ENCODE measurements at places on chromosomes 11 and 22.

DNA sequence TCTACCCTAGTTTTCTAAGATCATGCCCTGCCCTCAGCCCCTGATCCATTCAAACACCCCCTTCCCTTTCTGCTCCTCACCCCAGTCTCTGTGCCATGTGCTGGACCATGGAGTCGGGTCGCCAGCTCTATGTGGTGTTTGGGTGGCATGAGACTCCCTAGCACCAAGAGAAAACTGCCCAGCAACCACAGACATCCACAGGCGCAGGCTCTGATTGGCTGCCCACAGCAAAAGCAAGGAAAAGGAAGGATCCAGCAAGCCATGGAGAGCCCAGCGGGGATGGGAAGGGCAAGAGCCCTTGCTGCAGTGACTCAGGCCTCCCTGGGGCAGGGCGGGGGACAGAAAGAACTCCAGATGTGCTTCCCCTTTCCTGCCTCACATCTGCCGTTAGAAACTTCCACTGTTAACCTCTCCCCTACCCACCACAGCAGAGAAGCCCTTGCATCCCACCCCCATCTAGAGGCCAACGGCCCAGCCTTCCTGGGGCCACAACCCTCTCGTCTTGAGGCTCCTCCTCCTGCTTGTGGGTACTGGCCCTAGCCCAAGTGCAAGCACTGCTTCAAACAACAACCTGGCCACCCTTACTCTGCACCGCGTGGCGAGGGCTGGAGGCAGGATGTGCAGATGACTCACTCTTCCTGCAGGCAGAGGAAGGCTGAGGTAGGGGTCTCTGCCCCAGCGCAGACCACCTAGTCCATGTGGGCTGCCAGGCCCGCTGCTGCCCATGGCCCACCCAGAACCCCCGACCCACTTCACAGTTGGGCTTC lies 9.7 kb upstream of the AHNAK start:
- DNase-seq, result peak; percentile 62

DNA sequence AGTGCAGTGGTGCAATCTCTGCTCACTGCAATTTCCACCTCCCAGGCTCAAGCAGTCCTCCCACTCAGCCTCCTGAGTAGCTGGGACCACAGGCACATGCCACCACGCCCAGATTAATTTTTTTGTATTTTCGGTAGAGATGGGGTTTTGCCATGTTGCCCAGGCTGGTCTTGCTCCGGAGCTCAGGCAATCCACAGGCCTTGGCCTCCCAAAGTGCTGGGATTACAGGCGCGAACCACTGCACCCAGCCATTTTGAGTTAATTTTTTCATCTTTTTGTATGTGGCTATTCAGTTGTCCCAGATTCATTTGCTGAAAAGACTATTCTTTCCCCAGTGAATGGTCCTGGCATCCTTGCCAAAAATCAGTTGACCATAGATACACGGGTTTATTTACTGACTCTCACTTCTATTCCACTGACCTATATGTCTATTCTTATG lies 63.6 kb downstream of the MAPK1 start:
- no peak for DNase-seq

DNA sequence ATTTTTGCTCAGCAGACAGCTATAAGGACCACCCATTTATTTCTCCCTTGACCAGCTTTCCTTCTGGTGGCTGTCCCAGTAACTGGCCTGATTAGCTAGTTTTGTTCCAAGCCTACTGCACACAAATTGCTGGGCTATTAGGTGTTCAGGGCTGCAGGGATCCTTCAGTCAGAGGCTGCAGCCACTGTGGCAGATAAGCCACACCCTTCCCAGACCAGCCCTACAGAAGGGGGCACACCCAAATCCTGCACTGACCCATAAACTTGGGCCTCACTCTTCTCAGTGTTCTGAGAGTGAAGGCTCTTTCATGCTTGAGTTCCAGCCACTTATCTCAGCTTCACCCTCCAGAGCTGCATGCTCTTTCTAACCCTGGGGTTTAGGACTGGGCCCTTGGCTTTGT lies 200.0 kb downstream of the AASDHPPT start:
- no peak for DNase-seq

- DNase-seq, result no peak
These were observed 64.2 kb downstream of the MED15 start for GRCh38 chr22:20571531-20572007.

- no peak for DNase-seq
These were observed 31.4 kb upstream of the VPREB1 start for GRCh38 chr22:22213231-22213630.

GRCh38 chr22:36360871-36361383 lies 26.8 kb downstream of the MYH9 start:
- DNase-seq, result no peak

GRCh38 chr11:57474017-57474802 lies 13.9 kb downstream of the RTN4RL2 start:
- DNase-seq, result no peak

- no peak for DNase-seq
These were observed 39.4 kb upstream of the TSPAN18 start for GRCh38 chr11:44687388-44687787.

- no peak for DNase-seq
These were observed 22.8 kb downstream of the TEAD1 start for GRCh38 chr11:12696911-12697581.

GRCh38 chr22:39448205-39449054 lies 8.4 kb upstream of the MGAT3 start:
- DNase-seq, result no peak

- DNase-seq, result no peak
These were observed 48.4 kb downstream of the INSC start for GRCh38 chr11:15163136-15163535.

GRCh38 chr11:86559311-86559945 lies 113.0 kb downstream of the ME3 start:
- DNase-seq, result no peak

- DNase-seq, result no peak
These were observed at the start of gene RCOR2 for GRCh38 chr11:63916837-63917691. RCOR2 (minus strand) TSS chr11:63917164; CDS start chr11:63916456, 708 bp downstream.

DNA sequence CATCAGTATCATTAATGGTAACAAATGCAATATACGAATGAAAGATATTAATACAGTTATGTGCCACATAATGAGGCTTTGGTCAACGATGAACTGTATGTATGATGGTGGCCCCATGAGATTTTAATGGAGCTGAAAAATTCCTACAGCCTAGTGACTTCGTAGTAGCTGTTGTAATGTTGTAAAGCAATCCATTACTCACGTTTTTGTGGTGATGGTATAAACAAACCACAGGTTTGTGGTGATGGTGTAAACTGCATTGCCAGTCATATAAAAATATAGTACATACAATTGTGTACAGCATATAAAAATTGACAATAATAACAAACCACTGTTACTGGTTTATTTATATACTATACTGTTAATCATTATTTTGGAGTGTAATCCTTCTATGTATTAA lies 27.4 kb upstream of the GRIA4 start:
- no peak for DNase-seq

- DNase-seq, result no peak
These were observed 1473.6 kb downstream of the BRD1 start for GRCh38 chr22:48354096-48354495.

- DNase-seq, result no peak
These were observed 3.0 kb upstream of the CHEK1 start for GRCh38 chr11:125621995-125622394.

- no peak for DNase-seq
These were observed 19.1 kb downstream of the HIRA start for GRCh38 chr22:19412478-19412877.

GRCh38 chr11:117492578-117493251 lies 165.1 kb downstream of the CEP164 start:
- DNase-seq, result no peak

GRCh38 chr11:124440608-124441007 lies 4.9 kb downstream of the OR8B8 start:
- DNase-seq, result no peak

- DNase-seq, result no peak
These were observed 64.6 kb downstream of the EXT2 start for GRCh38 chr11:44159848-44160721.

- no peak for DNase-seq
These were observed 84.2 kb downstream of the CELSR1 start for GRCh38 chr22:46453006-46453828.

GRCh38 chr11:64076758-64077157 lies 41.0 kb downstream of the FLRT1 start:
- no peak for DNase-seq

DNA sequence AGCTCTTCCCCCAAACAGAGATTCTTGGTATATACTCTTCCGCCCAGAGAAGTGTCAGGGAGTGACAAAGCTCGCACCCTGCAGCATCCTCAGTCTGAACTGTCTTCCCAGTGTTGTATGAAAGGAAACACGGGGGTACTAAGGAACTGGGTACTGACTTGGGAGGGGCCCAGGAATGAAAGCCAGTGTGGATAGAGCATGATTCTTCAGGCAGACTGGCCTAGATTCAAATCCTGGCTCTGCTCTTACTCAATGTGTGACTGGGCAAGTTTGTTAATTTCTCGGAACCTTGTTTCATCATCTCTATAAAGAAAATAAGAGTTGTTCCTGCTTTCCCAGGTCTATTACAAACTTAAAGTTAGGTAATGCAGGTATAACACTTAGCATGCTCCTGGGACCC lies 266.0 kb upstream of the NARS2 start:
- no peak for DNase-seq

DNA sequence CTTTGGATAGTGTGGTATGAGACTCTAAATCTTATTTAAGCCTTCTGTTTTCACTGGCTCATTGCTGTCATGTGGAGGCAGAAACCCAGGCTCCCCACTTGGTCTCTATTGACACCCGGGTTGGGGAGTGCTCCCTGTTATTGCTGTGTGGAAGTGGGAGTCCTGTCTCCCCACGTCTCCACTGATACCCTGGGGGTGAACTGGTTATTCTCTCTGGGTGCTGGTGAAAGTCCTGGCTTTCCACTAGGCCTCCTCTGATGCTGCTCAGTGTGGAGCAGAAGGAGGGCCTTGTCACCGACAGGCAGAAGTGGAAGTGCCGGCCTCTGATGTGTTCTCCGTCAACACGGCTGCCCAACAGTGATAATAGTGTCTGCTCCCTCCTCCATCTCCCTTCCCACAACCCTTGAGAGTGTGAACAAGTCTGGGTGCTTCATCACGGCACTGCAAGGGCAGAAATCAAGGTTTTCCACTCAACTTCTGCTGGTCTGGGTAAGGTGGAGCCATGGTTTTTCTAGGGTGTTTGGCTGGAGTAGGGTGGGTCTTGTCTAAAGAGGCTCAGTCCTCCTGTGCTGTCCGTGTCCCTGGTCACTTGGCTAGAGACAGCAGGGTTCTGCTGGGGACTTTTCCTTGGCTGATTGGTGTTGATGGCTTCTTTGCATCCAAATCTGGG lies 240.7 kb upstream of the B3GAT1 start:
- DNase-seq, result no peak

GRCh38 chr11:12998336-12998735 lies 10.8 kb upstream of the RASSF10 start:
- no peak for DNase-seq

DNA sequence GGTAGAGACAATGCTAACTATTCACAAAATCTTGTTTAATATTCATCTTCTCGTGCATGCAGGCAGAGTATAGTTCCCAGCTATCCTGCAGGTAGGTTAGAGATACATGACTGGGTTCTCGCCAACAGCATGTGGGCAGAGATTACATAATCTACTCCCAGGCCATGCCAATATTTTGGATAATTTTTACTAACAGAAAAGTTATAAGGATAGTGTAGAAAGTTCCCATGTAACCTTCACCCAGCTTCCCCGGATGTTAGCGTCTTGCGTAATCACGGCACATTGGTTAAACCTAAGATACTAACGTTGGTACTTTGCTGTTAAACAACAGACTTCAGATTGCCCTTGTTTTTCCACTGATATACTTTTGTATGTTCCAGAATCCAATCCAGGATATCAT lies 215.5 kb upstream of the LARGE1 start:
- DNase-seq, result no peak

GRCh38 chr22:32325416-32325801 lies 32.3 kb upstream of the RFPL3 start:
- no peak for DNase-seq

DNA sequence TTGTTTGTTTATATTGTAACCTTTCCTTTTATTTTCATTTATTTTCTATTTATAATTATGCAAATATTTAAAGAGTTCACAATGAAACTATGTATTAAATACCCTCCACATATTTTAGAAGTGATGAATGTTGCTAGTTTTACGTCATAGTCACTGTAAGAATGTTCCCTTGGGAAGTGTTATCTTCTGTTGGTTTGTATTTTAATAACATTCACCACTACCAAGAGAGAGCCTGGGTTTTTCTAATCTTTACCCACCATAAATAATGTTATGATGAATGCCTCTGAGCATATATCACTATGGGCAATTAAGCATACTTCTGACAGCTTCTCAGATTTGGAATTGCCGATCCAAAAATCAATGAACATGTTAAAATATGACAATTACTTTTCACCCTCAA lies 80.7 kb downstream of the GGT1 start:
- no peak for DNase-seq

DNA sequence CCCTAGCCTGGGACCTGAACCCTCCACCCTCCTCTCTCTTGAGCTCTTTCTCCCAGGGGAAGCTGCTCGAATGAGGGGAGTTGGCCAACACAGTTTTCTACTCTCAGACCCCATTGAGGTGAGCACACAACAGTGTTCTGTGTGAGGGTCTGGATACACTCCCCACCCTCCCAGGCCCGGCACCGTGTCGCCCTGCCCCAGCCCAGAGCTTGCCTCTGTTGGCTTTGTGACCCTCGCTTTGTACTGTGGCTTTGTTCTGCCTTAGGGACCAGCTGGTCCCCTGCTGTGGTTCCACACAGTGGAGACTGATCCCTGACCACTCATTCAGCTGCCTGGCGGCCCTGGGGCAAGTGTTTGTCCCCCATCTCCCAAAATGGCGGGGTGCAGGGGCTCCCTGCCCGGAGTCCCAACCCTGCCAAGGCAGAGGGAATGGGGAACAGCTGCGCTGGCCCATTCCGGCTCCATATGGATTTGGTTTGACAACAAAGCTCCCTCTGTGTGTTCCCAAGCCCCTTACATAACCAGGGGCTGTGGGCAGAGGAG lies 8.3 kb downstream of the ST3GAL4 start:
- no peak for DNase-seq

DNA sequence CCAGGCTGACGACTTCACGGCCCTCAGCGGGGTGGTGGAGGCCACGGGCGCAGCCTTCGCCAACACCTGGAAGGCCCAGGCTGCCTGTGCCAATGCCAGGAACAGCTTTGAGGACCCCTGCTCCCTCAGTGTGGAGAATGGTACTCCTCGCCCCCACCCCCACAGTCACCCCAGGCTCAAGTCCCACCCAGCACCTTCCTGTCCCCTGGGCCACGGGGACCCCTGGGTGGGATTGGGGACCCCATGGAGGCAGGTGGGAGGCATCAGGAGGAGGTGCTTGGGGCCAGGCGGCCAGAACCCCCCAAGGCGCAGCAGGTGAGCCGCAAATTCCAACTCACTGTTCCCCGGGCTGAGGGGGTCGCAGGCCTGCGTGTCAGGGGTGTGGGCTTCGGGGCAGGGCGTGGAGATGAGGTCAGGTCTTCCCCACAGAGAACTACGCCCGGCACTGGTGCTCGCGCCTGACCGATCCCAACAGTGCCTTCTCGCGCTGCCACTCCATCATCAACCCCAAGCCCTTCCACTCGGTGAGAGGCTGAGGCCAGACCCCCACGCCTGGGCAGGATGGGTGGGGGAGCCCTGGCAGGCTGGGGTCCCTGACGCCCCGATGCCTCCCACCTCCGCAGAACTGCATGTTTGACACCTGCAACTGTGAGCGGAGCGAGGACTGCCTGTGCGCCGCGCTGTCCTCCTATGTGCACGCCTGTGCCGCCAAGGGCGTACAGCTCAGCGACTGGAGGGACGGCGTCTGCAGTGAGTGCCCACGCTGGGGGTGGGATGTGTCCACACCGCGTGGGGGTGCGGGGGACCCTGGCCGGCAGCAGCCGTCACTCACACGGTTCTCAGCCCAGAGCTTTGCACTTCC lies 9.4 kb downstream of the MUC5B start:
- DNase-seq, result no peak

GRCh38 chr11:2091786-2092463 lies 47.3 kb downstream of the IGF2 start:
- DNase-seq, result no peak
